HEK293T (cell line): ENCODE measurements at places on chromosomes 4 and X.

- no peak for DNase-seq
These were observed 7.8 kb downstream of the DOCK11 start for GRCh38 chrX:118503260-118504041.

GRCh38 chr4:106140601-106141000, 175.4 kb downstream of the TBCK start:
- DNase-seq = no peak

DNA sequence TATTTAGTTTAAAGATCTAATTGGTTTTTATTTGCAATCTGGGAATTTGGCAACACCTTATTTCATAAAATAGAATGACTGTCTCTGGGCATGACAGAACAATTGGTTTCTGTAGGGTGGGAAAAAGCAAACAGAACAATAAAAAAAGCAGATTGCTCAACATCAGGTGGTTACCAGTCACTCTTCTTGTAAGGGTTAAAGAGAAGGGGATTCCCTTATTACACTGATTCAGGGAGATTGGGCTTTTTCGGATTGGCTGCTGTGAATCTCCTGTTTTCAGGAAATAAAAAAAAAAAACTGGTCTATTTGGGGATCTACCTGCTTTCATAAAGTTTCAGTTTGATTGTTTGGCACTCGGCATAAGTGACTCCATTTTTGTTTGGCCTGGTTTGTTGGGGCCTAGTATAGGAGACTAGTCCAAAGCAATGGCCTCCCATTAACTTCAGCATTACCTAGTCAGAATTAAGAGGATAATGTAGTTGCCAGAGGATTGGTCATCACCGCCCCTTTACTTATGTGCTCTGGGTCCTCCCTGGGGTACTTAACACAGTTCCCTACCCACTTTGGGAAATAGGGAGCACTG, 380.5 kb downstream of the IDS start:
- no peak for DNase-seq

DNA sequence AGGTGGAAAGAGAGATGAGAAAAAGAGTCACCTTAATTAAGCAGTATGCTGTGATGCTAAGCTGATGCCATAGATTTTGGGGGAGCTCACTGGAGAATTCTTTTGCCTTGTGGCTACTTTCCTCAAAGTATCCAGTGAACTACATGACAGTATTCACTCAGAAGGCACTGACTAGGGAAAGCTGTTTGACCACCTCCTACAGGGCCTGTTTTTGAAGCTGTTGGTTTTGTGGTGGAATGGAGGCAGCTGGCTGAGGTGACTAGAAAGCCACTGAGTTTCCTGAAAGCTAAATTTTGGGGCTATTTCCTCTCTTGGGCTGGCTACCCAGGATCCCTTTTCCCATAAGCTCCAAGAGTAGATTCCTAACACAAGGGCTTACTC, 124.8 kb upstream of the EOLA2 start:
- no peak for DNase-seq

DNA sequence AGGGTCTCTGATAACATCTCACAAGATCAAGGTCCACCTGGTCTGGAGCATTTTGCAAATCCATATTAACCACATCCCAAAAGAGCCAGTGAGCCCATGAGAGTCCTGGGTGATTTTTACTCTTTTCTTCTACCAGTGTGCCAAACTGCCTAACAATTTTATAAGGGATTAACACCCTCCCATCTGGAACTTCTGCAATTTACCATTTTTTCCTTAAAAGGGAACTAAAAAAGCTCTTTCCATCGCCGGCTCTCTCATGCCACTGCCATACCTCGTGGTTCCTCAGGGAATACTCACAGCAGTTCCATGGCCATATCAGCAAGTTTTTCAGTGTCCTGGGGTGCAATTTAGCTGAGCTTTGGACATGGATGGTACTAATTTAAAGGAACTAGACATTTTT, 55.7 kb downstream of the SEPSECS start:
- DNase-seq = no peak

DNA sequence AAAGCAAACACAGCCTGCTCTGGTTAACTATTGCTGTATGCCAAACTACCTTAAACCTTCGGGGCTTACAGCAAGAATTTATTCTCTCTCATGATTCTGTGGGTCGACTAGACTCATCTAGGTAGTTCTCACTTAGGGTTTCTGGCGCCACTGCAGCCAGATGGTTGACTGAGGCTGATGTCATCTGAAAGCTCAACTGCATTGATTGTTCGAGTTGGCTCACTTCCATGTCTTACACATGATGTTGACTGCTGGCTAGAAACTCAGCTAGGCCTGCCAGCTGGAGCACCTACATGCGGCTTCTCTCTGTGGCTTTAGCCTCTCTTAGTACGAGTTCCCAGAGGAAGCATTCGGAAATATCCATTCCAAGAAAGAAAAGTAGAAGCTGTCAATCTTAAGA, 103.2 kb downstream of the SRPX start:
- DNase-seq = no peak

DNA sequence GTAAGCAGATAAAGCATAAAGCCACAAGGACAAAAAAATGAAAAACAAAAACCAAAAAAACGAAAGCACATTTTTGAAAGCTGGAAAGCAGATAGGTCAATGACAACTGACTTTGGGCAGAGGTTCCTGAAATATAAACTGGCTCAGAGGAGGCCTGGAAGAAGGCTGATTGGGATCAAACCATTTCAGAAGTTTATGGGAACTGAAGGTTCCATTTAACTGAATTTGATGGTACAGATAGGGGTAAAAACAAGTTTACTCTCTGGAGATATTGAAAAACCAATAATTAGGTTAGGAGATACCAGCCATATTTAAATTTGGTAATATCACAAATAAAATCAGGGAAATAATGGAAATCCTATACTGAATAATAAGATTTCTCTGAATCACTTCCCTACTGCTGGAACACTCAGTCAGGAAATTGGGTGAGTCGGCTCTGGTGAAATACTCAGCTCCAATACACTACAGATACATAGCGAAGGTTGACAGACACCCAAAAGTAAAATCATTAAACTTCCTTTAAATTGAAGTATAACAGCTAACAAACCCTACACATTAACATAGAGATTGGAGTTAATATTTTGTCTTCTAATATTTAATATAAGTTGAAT, 1584.3 kb downstream of the STIM2 start:
- DNase-seq = no peak

DNA sequence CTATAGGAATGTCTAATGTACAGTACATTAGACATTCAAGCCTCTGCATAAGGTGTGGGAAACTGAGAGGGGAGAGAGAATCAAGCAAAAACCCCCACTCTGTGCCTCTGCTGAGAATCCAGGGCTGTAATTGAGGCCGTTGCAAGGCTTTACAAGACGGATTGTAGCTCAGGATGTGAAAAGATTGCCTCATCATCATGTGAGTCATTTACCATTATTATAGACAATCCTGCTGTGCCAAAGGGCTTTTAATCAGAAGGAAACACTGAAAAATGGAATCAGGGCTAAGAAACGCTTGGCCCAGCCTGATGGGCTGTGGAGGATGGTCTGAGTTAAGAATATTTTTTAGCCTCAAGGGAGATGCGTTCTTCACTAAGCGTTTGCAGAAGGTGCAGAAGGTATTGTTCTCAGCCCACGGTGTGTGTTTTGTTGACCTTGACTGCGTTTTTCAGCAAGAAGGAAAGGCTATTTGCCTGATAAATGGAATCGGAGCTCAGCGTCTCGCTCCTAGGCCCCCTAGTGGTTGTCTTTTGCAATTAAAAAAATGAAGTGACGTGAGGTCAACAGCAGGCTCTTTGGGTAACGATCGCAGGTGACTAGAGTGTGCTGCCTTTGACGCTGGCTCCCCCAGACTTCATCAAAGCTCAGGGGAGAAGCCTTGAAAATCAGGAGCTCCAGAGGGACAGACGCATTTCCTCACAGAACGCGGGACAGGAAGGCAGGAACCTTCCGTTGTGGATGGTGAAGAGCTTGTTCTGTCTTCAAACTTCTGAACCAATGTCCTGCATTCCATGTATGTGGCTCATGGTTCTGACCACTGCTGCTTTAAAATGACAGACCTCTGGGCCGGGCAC, 18.1 kb upstream of the CHRNA9 start:
- DNase-seq = peak; percentile 52

DNA sequence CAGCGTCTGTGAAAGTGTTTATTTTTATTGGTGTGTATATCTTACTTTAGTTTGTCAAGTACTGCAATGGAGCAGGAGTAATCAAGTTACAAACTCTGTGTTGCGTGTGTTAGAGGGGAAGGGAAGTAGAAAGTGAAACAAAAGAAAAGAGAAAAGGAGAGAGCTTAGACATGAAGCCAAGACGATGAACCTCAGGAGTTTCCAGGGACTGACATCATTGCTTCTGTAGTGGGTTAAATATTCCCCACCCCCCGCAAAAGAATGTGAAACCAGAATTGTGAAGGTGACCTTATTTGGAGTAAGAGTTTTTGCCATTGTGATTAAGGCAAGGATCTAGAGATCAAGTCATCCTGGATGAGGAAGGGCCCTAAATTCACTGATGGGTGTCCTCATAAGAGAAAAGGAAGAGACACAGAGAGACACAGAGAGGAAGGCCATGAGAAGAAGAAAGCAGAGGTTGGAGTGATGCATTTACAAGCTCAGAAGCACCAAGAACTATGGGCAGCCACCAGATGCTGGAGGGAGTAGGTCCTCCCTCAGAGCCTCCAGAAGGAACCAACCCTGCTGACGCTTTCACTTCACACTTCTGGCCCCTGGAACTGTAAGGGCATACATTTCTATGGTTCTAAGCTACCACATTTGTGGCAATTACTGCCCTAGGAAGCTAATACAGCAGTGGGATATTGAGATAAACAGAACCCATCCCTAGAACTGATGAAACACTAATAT, 173.6 kb upstream of the SFRP2 start:
- DNase-seq = no peak

- DNase-seq = no peak
These were observed 222.7 kb upstream of the LNX1 start for GRCh38 chr4:53813998-53814397.

- no peak for DNase-seq
These were observed 156.9 kb upstream of the TTC29 start for GRCh38 chr4:147102596-147102995.

DNA sequence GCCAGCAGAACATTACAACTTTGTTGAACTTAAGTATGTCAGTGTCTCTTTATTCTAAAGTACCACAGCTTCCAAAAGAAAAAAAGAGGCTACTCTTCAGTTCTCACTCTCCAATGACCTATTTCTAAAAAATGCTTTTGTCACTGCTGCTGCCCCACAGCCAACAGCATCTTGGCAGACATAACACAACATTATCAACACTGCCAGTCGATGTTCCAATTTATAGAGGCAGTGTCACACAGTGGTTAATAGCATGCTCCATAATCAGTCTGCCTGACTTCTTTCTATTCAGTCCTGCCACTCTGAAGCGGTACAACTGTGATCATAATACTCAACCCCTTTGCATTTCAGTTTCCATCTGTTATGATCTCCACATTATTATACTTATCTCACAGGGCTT, 69.2 kb downstream of the PLS3 start:
- no peak for DNase-seq

GRCh38 chr4:7411896-7412553, 22.7 kb downstream of the PSAPL1 start:
- no peak for DNase-seq

DNA sequence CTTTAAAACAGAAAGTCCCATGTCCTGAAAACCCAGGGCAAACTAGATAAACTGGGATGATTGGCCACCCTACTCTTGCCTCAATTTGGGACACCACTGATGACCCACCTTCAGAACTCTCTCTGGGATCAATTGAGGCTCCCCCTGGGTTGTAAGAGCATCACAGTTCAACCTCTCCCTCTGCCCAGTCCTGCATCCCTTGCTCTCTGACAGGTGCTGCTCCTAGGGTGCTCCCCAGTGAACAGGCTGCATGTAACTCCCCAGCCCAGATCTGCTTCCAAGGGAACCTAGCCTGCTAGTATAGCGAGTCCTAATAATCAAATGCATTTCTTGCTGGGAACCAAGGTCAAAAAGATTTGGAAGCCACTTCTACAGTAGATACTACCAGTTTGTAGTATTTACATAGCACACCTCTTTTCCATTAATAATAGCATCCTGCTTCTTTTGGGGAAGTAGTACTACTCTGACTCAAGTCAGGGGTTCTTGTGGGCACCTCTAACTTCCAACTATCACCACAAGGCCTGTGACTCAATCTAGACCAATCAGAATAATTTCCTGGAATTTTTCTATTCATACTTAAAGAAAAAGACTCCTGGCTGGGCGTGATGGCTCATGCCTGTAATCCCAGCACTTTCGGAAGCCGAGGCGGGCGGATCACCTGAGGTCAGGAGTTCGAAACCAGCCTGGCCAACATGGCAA, 42.1 kb upstream of the SPINK2 start:
- no peak for DNase-seq

GRCh38 chrX:1486177-1486576, 33.5 kb upstream of the ASMTL start:
- DNase-seq = no peak

GRCh38 chr4:55393461-55394320, 2.1 kb upstream of the TMEM165 start:
- DNase-seq = no peak

GRCh38 chr4:156578005-156578404, 393.6 kb downstream of the PDGFC start:
- no peak for DNase-seq

- no peak for DNase-seq
These were observed 230.7 kb upstream of the KCNIP4 start for GRCh38 chr4:22179124-22179874.

DNA sequence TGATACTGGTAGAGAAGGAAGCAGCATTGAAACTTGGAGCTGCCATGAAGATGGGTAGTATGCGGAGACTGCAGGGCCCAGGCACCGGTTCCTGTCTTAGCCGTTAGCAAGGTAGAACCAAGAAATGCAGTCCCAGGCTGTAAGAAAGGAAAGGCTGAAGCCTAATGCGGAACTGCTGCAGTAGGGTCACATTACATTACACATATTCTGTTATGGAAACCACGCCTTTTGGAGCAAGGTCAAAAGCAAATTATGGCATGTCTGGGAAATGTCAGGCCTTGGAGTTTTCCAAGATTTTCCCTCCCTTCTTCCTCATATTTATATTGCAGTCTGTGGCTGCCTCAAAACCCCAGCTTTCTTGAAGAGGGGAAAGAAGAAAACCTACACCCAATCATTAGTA, 204.8 kb upstream of the RASGEF1B start:
- no peak for DNase-seq

- DNase-seq = no peak
These were observed 355.2 kb upstream of the GALNT7 start for GRCh38 chr4:172813359-172813923.

DNA sequence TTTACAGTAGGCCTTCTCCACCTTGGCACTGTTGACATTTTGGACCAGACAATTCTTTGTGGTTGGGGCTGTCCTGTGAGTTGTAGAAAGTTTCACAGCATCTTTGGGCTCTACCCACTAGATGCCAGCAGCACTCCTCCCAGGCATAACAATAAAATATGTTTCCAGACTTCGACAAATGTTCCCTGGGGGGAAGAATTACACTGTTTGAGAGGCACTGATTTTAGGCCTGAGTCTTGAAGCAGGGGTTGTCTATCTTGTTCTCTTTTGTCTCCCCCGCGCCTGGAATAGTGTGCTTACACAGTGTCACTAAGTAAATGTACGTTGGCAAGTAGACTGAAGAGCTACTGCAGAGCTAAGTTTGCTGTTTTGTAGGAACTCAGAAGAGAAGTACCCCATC, 254.4 kb upstream of the BOD1L1 start:
- no peak for DNase-seq

- DNase-seq = no peak
These were observed 17.3 kb upstream of the RBM41 start for GRCh38 chrX:107135965-107136307.

GRCh38 chrX:154441564-154441963, 2.4 kb upstream of the FAM50A start:
- no peak for DNase-seq

GRCh38 chrX:11765449-11765848, 7.4 kb downstream of the MSL3 start:
- DNase-seq = no peak

- no peak for DNase-seq
These were observed 18.4 kb downstream of the PAGE2 start for GRCh38 chrX:55107262-55107661.
